ENCODE measurements at places on chromosomes 3 and 15. TPM values are rescaled to one million over a fixed set of nuclear protein-coding genes. Genes with fewer than 3 reads are reported as not detected.

The ZNF662 gene
- total RNA-seq: 1.3 TPM

The GOLGA8K gene
- total RNA-seq: not detected

The SGO1 gene
- 5.2 TPM for total RNA-seq

The ELP6 gene
- 21.1 TPM for total RNA-seq

The MUC20 gene
- total RNA-seq: 0.52 TPM

The PPARG gene
- total RNA-seq: 48.1 TPM

The COPB2 gene
- 148 TPM for total RNA-seq
